ENCODE measurements at places on chromosomes 7 and 10. TPM values are rescaled to one million over a fixed set of nuclear protein-coding genes. Genes with fewer than 3 reads are reported as not detected.

DNA sequence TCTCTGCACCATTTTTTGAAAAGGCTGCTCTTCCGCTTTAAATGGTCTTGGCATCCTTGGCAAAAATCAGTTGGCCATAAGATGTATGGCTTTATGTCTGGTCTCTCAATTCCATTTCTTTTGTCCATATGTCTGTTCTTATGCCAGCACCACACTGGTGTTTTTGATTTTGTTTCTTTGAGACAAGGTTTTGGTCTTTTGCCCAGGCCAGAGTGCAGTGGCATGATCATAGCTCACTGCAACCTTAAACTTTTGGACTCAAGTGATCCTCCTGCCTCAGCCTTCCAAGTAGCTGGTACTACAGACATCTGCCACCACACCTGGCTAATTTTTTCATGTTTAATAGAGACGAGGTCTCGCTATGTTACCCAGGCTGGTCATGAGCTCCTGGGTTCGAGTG lies 48.5 kb downstream of the ANLN start:
- DNase-seq, result no peak

- no peak for DNase-seq
Measured at GRCh38 chr10:69537449-69537848, 35.8 kb downstream of the NEUROG3 start.

GRCh38 chr7:116698930-116699721 lies 27.1 kb downstream of the MET start:
- DNase-seq, result no peak

DNA sequence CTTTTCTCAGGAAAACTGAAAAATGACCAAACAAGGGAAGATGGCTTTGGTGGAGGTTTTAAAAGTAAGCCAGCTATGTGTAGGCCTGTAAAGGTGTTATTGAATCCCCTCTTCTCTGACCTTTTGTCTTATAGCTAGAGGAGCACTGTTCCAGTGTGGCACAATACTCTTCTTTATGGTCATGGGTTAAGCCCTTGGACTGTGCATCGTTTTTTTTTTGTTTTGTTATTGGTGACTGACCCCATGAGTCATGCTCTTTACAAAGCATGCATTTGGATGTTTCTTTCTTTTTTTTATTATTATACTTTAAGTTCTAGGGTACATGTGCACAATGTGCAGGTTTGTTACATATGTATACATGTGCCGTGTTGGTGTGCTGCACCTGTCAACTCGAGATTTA lies 19.6 kb upstream of the FAM25A start:
- no peak for DNase-seq

DNA sequence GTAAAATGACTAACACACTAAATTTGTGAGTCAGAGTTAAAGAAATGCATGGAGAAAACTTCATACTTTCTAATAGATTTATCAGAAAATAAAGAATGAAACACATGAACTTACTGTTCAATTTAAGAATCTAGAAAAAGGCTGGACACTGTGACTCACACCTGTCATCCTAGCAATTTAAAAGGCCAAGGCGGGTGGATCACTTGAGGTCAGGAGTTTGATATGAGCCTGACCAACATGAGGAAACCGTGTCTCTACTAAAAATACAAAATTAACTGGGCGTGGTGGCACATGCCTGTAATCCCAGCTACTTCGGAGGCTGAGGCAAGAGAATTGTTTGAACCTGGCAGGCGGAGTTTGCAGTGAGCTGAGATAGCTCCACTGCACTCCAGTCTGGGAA lies 1106.2 kb upstream of the LRRN3 start:
- no peak for DNase-seq

Gene LRRD1
- not detected for total RNA-seq
